CD4-positive, alpha-beta T cell treated with Interleukin-15 for 4 hours (primary cell): ENCODE measurements at places on chromosomes 16 and 17.

DNA sequence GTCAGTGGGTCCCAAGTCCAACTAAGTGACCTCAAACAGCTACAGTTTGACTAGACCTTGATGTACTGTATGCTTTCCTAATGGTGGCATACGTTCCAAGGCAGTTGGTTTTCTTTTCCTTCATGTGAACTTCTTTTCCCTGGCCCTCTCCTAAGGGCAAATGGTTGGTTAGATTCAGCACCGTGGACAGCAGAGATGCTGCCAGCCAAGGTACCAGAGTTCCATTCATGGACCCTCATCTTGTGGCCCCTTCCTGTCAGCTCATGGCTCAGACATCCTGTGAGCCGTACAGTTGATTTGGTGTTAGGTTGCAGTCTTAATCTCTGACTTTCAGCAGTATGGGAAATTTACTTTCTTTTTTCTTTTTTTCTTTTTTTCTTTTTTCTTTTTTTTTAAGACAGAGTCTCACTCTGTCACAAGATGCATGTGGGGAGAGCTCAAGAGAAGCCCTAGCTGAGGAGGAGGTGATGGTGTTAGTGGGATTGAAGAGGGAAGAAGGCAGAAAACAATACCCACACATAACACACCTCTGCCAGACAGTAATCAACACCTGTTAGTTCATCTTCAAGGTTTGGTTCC, 122.4 kb downstream of the USP31 start:
- DNase-seq: no peak

GRCh38 chr16:69721441-69721957, 4.9 kb downstream of the NQO1 start:
- no peak for DNase-seq

- DNase-seq: no peak
Observed at GRCh38 chr17:44922746-44923470, 7.6 kb upstream of the GFAP start.

DNA sequence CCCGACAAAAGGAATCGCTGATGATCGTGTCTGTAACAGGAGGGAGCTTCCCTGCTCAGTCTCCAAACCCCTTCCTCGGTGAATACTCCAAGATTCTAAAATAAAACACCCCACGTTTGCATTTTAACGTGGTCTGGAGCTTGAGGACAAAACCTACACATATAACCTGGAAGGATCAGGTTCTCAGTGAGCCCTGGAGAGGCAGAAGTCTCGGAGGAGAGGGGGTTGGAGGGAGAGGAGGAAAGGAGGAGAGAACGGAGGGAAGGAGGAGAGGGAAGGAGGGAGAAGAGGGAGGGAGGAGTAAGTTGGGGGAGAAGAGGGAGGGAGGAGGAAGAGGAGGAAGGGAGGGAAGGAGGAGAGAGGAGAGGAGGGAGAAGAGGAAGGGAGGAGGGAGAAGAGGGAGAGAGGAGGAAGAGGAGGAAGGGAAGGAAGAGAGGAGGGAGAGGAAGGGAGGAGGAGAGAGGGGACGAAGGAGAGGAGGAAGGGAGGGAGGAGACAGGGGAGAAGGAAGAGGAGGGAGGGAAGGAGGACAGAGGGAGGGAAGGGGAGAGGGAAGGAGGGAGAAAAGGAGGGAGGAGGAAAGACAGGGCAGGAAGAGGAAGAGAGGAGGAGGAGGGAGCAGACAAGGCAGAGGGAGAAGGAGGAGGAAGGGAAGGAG, 27.4 kb upstream of the GINS2 start:
- DNase-seq: no peak

DNA sequence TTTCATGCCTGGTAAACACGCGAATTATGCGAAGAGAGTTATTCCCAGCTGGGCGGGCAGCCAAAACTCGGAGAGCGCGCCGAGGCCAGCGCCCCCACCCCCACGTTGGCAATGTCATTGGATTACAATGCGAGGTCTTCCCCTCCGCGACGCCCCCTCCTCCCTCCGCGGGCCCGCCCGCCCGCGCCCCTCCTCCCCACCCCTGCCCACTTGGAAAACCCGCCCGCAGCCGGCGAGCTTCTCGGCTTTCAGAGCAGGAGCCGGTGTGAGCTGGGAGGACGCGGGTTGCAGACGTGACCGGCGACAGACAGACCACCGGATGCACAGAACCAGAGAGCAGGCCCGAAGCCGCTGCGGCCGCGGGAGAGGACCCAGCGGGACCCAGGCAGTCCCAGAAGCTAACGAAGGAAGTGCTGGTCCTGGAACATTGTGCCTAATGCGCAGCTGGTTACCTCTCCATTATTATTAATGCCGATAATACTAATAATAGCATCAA, 4.0 kb downstream of the NOG start:
- DNase-seq: no peak

GRCh38 chr17:81410852-81411251, 15.6 kb downstream of the BAHCC1 start:
- DNase-seq: no peak

DNA sequence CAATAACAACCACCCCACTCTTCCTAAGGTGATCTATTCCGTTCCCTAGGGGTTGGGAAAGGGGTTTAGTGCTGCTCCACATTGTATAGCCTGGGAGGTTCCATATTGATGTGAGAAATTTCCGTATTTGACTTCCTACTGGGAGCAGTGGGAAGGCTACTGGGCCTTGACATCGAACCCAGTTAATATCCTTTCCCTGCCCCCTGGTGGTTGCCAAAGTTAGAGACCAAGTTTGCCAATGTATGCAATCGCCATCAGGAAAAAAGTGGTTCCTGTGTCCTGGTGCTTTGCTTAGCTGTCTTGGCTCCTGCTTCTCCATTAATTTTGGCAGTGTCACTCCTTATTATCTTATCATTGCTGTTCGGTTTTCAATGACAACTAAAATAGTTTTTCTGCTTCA, 914.9 kb downstream of the KCNJ2 start:
- DNase-seq: no peak

DNA sequence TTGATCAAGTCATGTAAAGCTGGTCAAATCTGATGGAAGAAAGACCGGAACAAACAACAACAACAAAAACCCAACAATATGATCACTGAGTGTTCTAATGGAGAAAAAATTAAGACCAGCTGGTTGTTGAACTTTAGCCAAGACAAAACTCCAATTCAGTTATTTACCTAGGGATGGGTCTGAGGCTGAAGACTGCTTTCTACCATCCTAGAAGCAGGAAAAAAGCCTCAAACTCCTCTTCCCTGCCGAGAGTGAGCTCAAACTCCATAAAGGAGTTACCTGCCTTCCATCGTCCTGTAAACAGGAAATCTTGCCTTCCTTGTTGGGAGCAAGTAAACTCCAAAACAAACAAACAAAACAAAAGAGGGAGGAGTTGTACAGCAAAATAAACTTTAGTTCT, 23.1 kb upstream of the TMEM98 start:
- DNase-seq: no peak

DNA sequence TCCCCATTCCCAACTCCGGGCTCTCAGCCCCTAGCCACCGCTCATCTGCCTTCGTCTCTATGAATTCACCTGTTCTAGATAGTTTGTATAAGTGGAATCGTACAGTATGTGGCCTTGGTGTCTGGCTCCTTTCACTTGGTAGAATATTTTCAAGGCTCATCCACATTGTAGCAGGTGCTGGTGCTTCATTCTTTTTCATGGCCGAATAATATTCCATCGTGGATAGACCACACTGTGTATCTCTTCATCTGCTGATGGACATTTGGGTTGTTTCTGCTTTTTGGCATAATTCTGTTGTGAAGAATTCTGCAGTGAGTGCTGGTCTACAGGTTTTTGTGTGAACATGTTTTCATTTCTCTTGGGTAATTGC, 324.2 kb downstream of the SEC14L1 start:
- DNase-seq: no peak

DNA sequence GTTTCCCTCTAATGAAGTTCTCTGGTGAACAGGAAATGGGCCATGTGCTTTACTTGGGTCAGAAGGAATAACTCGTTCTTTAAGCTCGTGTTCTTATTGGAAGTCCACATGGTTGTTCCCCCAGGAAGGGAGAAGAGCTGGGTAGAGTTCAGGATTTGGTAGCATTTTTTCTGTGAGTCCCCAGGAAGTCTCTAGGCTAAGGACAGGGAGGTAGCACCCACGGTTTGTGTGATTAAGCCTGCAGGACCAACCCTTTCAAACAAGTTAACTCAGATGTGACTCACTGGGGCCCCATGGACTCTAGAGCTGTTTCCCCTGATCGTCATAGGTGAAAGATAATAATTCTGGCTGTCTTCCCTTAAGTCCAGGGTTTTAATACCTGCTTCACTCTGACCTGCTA, 16.4 kb downstream of the SAP30BP start:
- DNase-seq: no peak

- DNase-seq: no peak
Observed at GRCh38 chr17:16506188-16506587, 14.2 kb upstream of the LRRC75A start.
